ENCODE measurements at places on chromosomes 5 and 9. TPM values are rescaled to one million over a fixed set of nuclear protein-coding genes. Genes with fewer than 3 reads are reported as not detected.

GRCh38 chr5:35919191-35919590 lies 19.2 kb downstream of the CAPSL start:
- DNase-seq = no peak

GRCh38 chr5:83281658-83282057 lies 189.9 kb upstream of the VCAN start:
- DNase-seq = no peak

DNA sequence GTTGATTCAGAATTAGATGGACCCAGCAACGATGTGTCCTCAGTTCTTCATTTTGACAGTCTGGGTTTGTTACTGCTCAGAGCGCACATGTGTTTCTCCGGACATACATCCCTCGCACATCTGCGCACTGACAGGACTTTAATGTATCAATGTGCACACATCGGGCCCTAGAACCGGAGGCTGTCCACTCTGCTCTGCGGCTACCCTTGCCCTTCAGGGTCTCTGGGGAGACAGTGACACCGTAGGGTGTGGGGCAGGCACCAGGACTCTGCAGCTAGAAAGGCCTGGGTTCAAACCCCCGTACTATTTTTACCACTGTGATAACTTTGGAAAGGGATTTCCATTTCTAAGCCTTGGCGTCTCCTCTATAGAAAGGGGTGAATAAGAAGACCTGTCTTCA lies 23.5 kb upstream of the LPCAT1 start:
- DNase-seq = no peak

TMEM174 gene
- polyA plus RNA-seq = not detected

- peak; percentile 39 for DNase-seq
Measured at GRCh38 chr9:91771027-91771426, 179.0 kb downstream of the ROR2 start.

DNA sequence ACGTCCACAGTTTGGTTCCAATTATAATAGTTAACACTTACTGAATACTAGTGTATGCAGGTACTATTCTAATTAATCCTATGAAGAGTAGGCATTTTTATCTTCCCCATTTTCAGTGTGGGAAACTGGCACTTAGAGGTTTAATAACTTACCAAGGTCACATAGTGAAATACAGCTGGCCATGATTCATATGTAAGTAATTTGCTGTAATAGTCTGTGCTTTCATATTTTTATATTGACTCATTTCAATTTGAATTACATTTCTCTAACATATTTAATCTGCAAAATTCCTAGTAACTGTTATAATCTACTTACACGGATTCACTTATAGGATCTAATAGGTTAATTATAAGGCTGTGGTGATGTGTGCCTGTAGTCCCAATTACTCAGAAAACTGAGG lies 19.4 kb downstream of the CCNH start:
- no peak for DNase-seq

- DNase-seq = no peak
Measured at GRCh38 chr5:535846-536698, 11.8 kb upstream of the SLC9A3 start.

DNA sequence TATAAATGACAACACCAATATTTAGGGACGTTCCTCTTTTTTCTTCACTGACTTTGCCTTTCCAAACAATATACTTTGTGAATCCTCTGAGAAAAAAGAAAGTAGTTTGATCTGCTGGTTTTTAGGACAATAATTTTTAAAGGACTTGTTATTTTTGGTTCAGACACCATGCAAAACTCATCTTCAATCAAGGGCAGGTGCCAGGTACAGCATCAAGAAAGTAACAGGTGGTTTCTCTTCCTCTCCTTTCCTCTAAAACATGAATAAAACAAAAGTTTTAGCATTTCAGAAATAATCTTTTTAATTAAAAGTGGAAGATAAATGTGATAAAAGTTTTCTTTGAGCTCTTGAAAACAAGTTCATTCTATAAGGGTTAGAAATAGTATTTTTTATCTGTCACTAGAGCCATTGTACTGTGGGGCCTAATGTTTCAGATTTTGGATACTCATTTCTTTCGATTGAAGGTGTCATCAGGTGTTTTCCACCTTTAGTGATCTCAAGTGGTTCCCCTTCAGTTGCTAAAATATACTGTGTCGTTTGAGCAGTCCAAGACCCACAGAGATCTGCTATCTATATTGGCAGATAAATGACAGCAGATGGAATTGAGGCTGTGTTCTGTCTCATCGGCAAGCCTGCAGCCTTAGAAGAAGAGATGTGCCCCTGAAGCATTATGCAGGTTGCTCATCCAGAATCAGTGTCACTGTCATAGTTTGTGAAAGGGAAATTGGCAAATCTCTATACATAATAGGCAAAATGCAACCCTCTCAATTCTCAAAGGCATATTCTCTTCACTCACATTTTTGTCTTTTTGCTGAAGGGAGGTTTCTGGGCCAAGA lies 499.7 kb downstream of the PDE4D start:
- DNase-seq = no peak

DNA sequence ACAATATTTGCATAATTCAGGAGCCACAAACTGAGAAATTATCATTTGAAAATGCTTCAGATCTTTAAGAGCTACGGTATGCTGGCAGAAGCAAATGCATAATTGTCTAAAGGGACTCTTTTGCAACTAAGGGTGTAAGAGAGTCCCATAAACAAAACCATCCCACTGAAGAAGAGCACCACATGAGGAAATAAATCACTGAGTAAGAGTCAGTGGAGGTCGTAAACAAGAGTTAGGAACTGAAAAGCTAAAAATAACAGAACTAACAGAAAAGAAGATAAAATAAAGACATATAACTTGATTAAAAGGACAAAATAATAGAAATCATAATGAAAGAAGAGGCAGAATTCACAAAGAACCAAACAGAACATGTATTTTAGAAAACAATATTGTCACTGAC lies 3.5 kb upstream of the SMC2 start:
- no peak for DNase-seq

GRCh38 chr9:110655754-110656641 lies 12.6 kb upstream of the MUSK start:
- DNase-seq = no peak

GRCh38 chr9:109117856-109118807 lies 1.6 kb downstream of the TMEM245 start:
- no peak for DNase-seq

GRCh38 chr5:1998716-1999317 lies 116.1 kb upstream of the IRX4 start:
- DNase-seq = no peak

CCL27 gene
- 0.67 TPM for polyA plus RNA-seq

DNA sequence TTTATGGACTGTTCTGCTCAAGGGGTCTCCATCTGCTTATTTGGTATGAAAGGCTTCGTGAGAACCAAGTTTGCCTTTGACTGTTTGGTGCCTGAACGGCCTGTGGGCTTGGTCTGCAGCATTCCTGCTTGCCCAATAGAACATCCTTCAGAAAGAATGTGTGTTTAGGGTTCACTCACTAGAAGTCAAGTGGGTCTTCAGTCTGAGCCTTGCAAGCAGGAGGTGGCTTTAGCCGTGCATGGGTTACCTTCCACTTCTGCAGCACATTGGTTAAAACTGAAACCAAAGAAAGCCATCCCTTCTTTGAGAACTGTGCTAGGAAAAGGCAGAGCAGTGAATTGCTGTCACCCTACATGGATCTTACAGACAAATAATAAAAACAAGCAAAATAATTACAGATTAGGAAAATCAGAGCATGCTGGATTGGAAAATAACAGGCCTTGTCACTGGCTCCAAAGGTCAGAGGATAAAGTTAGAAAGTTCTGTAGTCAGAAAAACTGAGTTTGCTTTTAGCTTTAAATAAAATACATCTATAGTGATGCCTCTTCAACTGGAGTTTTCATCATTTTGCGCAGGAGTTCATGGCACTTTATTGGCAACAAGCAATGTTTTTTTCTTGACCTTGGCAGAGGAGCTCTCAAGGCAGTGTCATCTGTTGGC lies 16.6 kb downstream of the WWC1 start:
- no peak for DNase-seq

DNA sequence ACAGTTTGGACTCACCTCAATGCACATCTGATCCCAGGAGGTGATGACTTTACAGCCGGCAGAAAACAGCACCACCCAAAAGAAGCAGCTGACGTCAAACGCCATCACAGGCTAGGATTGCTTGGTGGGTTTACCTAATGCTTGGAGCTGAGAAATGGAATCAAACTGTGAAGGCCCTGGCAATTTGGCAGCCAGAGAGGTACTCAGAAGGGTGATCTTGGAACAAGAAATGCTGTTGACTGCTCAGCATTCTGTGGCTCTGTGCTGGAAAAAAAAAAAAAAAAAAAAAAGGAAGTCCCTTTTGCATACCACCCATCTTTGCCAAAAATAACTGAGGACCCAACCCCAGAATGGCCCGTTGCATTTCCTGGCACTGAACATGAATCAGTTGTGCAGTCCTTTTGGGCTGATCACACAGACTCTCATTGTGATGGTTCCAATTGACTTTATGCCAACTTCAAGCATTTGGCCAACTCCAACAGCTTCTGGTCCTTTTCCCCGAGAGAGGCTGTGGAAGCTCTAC lies at the start of gene CD180:
TSS of gene CD180 (minus strand) at position 263 of the 523 bp plus-strand sequence. CDS start at position 105, 158 bp downstream.
- DNase-seq = no peak

SPATA31A3 gene
- not detected for polyA plus RNA-seq

GRCh38 chr5:76383126-76383832 lies 19.8 kb upstream of the IQGAP2 start:
- no peak for DNase-seq
